ENCODE measurements at places on chromosomes 7 and 10.

DNA sequence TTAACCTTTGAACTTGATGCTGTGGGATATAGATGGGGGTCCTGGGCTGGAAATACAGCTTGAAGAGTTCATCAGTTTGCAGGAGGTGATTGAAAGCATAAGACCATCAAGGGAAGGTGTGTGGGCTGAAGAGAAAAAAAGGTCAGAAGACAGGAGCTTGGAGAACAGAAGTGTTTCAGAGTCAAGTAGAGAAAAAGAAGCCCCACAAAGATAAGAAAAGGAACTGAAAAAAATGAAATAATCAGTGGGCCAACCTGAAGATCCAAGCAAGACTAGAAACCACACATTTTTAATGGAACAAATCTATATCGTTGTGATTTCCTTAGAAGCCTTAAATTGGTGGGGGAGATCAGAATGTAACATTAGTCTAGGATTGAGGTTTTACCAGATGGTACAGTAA is 22.5 kb downstream of the ZEB1 start:
- no peak for DNase-seq

DNA sequence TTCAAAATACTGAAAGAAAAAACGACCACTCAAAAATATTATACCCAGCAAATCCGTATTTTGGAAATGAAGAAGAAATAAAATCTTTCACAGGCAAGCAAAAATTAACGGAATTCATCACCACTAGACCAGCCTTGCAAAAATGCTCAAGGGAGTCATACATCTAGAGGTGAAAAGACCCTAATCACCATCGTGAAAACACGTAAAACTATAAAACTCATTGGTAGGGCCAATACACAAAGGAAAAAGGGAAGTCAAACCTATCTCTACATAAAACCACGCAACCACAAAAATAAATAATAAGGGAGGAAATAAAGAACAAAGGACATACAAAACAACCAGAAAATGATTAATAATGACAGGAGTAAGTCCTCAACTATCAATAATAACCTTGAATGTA is 6.6 kb upstream of the AKR1B1 start:
- DNase-seq = no peak

DNA sequence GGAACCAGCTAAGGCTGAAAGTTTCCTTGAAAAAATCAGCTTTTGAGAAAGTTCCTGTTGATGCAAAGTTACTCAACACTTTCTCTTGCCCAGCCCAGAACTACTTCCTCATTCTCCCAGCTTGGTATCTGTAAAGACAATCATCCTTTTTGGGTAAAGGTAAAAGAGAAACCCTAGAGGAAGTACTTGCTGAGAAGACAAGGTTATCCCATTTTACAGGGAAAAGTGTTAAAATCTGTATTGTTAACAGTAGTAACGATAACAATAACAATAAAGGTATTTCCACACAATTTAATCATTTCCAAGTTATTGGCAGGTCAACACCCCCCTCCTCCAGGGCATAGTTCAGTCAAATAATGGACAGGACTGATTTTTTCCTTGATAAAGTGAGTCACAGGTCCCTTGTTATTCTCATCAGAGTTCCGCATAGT is 2.4 kb downstream of the ALOX5 start:
- no peak for DNase-seq

DNA sequence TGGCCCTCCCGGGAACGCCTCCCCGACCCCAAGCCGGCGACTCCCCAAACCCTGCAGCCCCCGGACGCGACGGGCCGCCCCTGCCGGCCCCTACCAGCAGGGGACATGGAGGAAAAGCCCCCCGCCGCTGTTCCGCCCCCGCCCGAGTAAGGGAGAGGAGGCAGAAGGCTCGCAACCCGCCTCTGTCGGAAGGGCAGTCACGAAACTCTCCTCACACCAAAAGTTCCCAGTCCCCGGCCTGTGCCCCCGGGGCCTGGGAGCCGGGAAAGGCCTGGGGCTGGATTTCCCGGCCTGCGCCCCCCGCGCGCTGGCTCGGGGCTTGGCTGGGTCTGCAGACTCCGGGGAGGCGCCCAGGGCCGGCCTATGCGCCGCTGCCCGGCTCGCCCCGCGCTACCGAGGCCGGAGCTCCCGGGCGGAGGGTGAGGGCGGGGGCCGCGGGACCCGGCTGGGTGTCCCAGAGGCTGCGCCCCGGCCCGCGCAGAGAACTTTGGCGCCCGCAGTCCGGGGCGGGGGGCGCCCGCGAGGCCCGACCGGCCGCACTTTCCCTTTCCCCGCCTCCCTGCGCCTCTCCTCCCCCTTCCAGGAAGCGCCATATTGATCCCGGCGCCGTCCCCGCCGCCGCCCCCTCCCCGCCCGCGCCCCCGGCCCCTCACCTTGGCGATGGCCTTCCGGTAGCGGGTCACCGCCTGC is 728 bp downstream of the PARD3 start:
- peak; percentile 73 for DNase-seq

- no peak for DNase-seq
Measured at GRCh38 chr10:52105301-52105700, 208.8 kb upstream of the DKK1 start.

GRCh38 chr7:44072364-44073231 is 7.2 kb upstream of the PGAM2 start:
- DNase-seq = no peak

GRCh38 chr7:78787854-78788253 is 665.6 kb downstream of the MAGI2 start:
- DNase-seq = no peak

- no peak for DNase-seq
Measured at GRCh38 chr7:3897430-3898372, 596.6 kb downstream of the SDK1 start.

DNA sequence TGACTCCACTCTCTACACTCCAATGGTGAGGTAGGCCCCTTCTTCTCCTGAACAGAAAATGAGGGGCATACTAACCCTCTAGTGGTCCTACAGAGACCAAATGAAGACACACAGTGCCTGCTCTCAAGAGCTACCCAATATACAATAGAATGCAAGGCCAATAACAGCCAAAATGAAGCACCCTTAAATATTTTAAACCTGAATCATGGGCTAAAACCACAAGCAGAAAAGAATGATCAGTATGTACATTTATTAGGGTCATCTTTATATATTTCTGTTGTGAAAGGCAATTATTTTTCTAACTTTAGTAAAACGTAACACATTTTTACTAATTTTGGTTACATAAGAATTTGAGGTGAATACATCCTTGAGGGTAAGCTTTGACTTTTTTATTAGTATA is 49.9 kb upstream of the COL1A2 start:
- DNase-seq = no peak

DNA sequence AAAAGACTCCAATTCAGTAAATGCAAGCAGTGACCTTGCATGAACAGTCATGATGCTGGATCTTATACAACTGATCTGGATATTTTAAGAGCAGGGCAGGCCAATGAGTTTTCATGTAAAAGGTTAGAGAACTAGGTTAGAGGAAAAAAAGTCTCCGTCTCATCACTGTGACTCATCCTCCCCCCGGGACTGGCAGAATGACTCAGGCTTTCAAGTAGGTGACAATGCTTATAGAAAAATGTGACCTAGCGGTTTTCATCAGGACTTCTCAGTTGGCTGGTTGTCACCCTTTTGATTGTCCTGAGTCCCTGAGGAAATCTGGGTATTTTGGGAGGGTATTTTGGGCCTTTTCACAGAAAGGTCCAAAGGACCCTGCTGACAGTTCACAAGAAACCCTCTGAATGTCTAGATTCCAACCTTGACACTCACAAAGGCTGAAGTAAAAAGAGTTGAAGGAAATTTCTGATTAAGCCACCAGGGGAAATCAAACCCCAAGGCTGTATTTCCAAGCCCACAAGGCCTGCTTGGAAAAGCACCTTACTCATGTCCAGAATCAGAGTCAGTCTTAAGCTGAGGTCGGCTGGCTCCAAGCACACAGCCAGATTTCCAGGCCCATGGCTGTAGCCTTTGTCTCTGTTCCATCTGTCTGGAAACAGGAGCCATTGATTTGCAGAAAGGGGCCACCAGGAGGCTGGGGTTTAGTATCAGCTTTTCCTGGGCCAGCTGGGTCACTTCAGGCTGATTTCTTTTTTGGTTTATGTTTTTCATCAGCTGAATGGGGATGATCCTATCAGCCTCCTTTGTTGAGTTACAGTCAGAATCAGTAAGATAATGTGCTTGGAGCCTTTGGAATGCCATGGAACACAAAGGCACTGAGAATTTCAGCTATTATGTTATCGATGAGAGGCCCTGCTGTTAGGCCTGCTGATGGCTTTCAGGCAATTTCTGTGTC is 226.4 kb upstream of the HABP2 start:
- DNase-seq = no peak

- DNase-seq = no peak
Measured at GRCh38 chr7:116206141-116206540, 4.2 kb upstream of the TES start.

DNA sequence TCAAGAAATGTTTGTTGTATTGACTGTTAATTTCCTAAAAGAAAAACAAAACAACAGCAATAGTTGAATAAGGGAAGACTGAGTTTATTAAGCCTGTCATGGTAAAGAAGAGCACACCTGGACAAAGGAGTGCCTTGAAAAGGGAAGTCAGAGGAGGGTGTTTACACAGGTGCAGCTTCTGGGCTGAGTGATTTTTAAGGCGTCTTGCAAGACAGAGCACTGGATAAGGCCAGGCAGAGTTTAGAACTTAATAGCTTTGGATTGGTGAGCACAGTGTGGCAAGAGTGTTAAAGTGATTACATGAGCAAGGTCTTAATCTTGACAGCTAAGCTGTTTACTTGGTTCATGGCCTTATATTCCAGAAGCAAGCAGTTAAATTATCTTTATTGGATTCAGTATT is 423.2 kb downstream of the CNTNAP2 start:
- no peak for DNase-seq

DNA sequence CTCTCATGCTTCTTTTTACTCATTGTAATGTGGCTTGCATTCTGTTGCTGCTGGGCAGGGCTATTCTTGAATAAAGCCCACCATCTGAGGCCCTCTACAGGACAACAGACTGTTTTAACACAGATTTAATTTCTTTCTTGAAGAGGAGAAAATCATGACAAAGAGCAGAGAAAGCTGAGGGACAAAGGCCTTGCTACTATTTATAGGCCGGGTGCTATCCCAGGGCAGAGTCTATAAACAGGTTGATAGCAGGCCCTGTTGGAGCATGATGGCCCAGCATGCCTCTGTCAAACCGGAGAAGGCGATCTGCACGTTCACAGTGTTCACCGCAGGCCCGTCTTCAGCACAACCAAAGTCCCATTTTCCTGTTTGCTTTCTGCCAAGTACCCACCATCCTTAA is 3.0 kb downstream of the VIPR2 start:
- no peak for DNase-seq

GRCh38 chr10:5765617-5766016 is 47.6 kb downstream of the GDI2 start:
- no peak for DNase-seq

GRCh38 chr10:68697106-68697505 is 23.9 kb upstream of the CCAR1 start:
- DNase-seq = no peak

DNA sequence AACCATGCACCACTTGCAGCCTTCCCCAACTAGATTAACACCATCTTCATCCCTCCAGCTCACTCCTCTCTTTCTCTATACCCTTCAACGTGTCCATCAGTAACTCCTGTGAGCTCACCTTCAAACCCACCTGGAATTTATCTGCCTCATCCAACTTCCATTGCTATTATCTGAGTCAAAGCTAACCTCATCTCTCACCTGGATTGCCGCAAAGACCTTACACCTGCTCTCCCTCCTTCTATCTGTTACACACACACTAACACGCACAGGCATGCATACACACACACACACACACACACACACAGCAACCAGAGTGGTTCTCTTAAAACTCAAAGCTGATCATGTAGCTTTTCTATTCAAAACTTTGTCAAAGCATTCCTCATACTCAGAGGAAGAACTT is 3.8 kb upstream of the TFEC start:
- DNase-seq = no peak

DNA sequence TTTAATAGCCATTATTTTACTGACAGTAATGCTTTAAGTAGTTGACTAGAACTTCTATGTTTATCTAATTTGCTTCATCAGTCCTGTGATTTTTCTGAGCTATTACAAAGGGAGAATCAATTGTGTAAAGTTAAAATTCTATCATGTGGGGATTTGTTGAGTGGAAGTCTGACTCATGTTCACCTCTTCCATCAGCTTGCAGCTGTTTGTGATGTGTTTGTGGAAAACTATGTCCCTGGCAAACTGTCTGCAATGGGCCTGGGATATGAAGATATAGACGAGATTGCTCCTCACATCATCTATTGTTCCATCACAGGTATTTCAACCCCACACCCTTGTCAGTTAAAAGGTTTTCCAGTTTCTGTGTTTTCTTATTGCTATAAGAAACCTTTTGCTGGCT is 59.9 kb downstream of the SUGCT start:
- DNase-seq = no peak

DNA sequence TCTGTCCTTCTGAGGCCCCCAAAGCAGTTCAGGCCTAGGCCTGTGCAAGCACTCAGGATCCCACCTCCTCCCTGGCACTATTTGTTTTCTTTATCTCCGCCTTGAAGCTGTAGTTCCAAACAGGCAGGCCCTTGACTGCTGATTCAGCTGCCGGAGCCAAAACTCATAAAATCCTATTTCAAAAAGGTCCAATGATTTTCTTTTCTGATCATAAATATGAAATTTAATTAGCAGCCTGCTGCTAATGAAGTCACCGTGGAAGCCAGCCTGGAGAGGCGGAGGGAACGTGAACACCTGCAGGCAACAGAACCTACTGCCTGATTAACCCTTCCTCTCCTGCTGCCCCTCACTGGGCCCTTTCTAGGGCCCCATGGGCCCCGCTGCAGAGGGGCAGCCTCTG is 60.1 kb downstream of the CARD11 start:
- DNase-seq = no peak

DNA sequence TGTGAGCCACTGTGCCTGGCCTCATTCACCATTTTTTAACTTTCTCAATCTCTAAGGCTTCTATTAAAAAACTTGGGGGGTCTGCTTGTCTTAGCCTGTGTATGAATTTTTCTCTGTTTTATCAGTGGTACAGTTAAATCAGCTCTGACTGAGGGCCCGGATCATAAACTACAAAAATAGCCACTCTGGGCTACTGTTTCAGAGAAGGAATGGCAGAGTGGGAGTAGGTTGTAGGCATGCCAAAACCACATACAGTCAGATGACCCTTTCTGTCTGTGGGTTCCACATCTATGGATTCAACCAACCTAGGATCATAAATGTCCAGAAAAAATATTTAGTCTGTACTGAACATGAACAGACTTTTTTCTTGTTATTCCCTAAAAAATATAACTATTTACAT is 21.3 kb downstream of the TBC1D12 start:
- DNase-seq = no peak

GRCh38 chr10:20237586-20237985 is 421.4 kb downstream of the PLXDC2 start:
- DNase-seq = no peak

- no peak for DNase-seq
Measured at GRCh38 chr10:34650156-34650555, 164.9 kb downstream of the PARD3 start.

All from C1 segment of cervical spinal cord (tissue), 14 donors.